Upper lobe of left lung (tissue), 6 donors: ENCODE measurements at places on chromosomes 16 and 17.

- no peaks in the 10 kb centered on the region for H3K27me3 ChIP-seq
- H3K27ac ChIP-seq = peak overlapping the region; percentile 52
- no peak for DNase-seq
- H3K4me3 ChIP-seq = no peak overlapping the region
- peaks cover 14% of the 10 kb centered on the region for H3K4me1 ChIP-seq
These were observed 163.8 kb upstream of the GSE1 start for GRCh38 chr16:85449191-85449884.

DNA sequence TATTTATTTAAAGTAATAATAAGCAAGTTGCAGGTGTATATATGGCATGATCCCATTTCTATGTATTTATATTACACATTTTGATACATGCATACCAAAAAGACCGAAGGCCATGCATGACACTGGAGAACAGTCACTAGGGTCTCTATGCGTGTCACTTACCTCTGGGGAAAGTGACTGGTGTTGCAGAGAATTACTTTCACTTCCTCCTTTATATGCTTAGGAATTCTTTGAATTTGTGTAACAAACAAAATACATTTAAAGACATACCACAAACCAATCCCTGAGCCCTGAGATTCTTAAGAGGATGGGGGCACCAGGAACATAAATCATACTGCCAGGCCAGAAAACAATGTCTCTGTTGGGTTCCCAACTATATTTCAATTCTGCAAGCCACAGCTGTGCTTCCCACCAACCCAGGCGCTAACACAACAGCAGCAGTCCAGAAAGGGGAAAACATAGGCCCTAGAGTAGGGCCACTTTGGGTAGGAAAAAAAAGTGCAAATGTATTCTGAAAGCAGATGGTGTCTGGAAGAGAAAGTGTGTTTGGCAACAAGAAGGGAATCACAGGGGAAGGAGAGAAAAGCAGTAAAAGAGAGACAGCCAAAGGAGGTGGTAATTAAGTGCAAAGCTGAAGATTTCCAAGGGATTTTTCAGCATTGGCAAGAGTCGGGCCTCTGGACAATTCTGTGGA is 24.5 kb upstream of the HYDIN start:
- no peaks in the 10 kb centered on the region for H3K27me3 ChIP-seq

GRCh38 chr16:10077861-10078260 is 104.4 kb downstream of the GRIN2A start:
- H3K27ac ChIP-seq = no peak overlapping the region
- H3K4me3 ChIP-seq = no peak overlapping the region
- no peak for DNase-seq
- no peaks in the 10 kb centered on the region for H3K36me3 ChIP-seq
- H3K27me3 ChIP-seq = no peaks in the 10 kb centered on the region
- peaks cover 9% of the 10 kb centered on the region for H3K4me1 ChIP-seq

DNA sequence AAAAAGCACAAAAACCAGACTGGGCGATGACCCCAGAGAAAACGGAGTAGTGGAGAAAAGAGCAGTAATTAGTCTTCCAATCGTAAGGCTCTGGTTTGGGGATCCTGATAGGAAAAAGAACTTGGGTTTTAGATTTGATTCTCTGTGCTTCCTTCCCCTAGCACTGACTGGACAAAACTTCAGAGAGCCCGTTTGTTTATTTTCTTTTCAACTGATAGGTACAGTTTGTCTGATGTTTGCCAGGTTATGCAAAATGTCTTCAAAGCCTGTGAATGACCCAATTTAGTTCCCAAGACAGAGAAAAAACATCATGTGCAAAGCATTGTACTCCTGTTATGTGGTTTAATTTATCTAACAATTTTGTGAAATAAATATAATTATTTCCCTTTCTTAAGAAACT is 151.1 kb upstream of the COX10 start:
- H3K36me3 ChIP-seq = no peaks in the 10 kb centered on the region
- H3K4me3 ChIP-seq = no peak overlapping the region
- no peaks in the 10 kb centered on the region for H3K4me1 ChIP-seq
- no peak for DNase-seq
- H3K27ac ChIP-seq = no peak overlapping the region
- H3K27me3 ChIP-seq = no peaks in the 10 kb centered on the region

DNA sequence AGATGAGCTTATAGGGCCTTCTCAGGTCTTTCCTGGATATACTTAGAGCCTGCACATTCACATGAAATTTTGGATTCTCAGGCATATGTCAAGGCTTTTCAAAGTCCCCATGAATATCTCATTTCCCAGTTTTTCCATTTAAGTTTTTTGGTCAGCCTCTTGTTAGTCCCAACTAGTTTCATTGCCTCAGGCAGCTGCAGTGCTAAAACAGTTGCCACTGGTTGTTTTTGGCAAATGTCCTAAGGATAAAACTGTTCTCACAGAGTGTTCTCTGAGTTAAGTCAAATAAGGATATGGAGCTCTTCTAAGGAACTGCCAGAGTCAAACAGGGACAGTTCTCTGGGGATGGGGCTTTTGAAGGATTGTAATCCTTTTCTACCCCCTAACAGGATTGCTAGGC is 39.9 kb upstream of the ABCC11 start:
- no peak overlapping the region for H3K4me3 ChIP-seq
- no peak overlapping the region for H3K27ac ChIP-seq
- no peaks in the 10 kb centered on the region for H3K27me3 ChIP-seq
- no peak for DNase-seq
- peaks cover 16% of the 10 kb centered on the region for H3K36me3 ChIP-seq

GRCh38 chr16:84552135-84552534 is 47.7 kb upstream of the MEAK7 start:
- no peak overlapping the region for H3K4me3 ChIP-seq
- H3K27me3 ChIP-seq = no peaks in the 10 kb centered on the region
- no peaks in the 10 kb centered on the region for H3K36me3 ChIP-seq
- no peak overlapping the region for H3K27ac ChIP-seq

DNA sequence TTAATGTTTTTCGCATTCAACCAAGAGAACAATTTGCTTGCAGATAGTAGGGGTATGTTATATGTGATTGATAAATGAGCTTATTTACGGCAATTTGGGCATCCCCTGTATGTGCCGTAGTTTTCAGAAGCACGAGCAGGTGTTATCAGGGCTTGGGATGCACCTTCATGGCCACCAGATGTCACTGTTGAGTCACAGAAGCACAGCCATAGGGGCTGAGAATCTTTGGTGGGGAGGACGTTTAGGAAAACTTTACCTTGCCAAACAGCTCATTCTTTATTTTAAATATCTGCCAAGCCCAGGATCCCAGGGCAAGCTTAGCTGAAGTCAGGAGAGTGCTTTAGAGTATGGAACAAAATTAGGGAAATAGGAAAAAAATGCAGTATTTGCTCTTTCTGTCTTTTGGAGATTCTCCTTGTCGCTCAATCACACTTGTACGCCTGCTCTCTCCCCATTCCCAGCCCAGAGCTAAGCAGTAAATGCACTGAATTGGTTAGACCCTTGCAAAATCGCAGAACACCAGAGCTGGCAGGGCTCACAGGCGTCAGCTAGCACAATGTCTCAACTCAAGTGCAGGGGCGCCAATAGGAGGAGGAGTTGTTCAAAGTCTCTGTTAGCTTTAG is 93.6 kb upstream of the MPHOSPH6 start:
- peaks cover 6% of the 10 kb centered on the region for H3K4me1 ChIP-seq
- no peak overlapping the region for H3K27ac ChIP-seq
- no peaks in the 10 kb centered on the region for H3K27me3 ChIP-seq
- DNase-seq = peak; percentile 47

DNA sequence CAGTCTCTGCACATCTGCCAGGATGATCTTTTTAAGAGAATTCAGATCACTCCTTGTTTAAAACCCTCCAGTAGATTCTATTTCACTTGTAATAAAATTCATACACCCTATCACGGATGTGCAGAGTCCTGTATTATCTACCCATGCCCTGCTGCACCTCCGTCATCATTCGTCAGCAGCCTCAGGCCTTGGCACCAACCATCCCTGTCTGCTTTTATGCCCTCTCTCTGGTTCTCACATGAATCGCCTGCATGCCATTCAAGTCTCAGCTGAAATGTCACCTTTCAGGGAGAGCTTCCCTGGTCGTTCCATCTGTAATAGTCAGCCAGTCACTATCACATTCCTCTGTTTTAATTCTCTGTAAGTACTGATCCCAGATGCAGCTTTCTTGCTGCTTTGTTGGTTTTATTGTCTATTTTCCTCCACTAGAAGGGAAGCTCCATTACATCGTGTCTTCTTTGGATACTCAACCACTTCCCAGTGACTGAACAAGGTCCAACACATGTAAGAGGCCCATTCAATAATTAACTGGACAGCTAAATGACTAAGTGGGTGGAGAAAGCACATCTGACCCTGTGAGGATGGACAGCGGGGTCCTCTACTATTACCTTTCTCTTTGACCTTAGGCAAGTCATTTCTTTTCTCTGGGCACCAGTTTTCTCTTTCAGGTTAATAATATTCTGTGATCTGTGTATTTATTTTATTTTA is 81.2 kb upstream of the GOT2 start:
- H3K36me3 ChIP-seq = no peaks in the 10 kb centered on the region
- H3K27ac ChIP-seq = no peak overlapping the region
- no peaks in the 10 kb centered on the region for H3K27me3 ChIP-seq
- DNase-seq = no peak
- no peaks in the 10 kb centered on the region for H3K4me1 ChIP-seq
- H3K4me3 ChIP-seq = no peak overlapping the region

DNA sequence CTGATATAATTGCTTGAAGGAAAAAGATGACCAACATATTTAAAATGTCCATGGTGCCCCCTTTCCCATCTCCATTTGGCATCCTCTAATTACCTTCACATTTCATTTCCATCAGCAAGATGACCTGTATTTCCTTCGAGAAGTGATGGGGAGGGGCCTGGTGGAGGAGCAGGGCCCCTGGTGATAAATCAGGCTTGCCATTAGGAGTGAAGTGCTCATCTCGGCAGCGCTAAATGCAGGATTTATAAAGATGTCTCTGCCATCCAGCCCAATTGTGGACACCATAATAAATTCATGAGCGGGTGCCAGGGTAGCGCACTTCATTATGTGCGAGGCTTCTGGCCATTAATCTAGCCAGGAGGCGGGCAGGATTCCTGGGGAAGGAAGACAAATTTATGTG is 101.5 kb upstream of the IRX6 start:
- DNase-seq = no peak
- H3K4me3 ChIP-seq = no peak overlapping the region
- no peak overlapping the region for H3K27ac ChIP-seq
- H3K27me3 ChIP-seq = no peaks in the 10 kb centered on the region
- no peaks in the 10 kb centered on the region for H3K36me3 ChIP-seq

GRCh38 chr17:2063261-2064146 is 8.6 kb downstream of the HIC1 start:
- peaks cover 73% of the 10 kb centered on the region for H3K4me1 ChIP-seq
- no peak overlapping the region for H3K4me3 ChIP-seq
- DNase-seq = no peak
- peaks cover 6% of the 10 kb centered on the region for H3K36me3 ChIP-seq
- peak overlapping the region; percentile 20 for H3K27ac ChIP-seq

- H3K27me3 ChIP-seq = no peaks in the 10 kb centered on the region
- H3K36me3 ChIP-seq = no peaks in the 10 kb centered on the region
- no peak for DNase-seq
- no peak overlapping the region for H3K4me3 ChIP-seq
These were observed 5.4 kb upstream of the KIF18B start for GRCh38 chr17:44952946-44953475.

- H3K27me3 ChIP-seq = no peaks in the 10 kb centered on the region
- no peaks in the 10 kb centered on the region for H3K36me3 ChIP-seq
- DNase-seq = no peak
- no peak overlapping the region for H3K4me3 ChIP-seq
- H3K4me1 ChIP-seq = peaks cover 7% of the 10 kb centered on the region
- H3K27ac ChIP-seq = no peak overlapping the region
These were observed 3.3 kb upstream of the PSMD12 start for GRCh38 chr17:67369676-67370075.

- no peak overlapping the region for H3K27ac ChIP-seq
- H3K36me3 ChIP-seq = no peaks in the 10 kb centered on the region
- no peaks in the 10 kb centered on the region for H3K27me3 ChIP-seq
These were observed 69.2 kb downstream of the PRKCB start for GRCh38 chr16:23905027-23905426.
